ENCODE measurements at places on chromosomes 7 and 10.

DNA sequence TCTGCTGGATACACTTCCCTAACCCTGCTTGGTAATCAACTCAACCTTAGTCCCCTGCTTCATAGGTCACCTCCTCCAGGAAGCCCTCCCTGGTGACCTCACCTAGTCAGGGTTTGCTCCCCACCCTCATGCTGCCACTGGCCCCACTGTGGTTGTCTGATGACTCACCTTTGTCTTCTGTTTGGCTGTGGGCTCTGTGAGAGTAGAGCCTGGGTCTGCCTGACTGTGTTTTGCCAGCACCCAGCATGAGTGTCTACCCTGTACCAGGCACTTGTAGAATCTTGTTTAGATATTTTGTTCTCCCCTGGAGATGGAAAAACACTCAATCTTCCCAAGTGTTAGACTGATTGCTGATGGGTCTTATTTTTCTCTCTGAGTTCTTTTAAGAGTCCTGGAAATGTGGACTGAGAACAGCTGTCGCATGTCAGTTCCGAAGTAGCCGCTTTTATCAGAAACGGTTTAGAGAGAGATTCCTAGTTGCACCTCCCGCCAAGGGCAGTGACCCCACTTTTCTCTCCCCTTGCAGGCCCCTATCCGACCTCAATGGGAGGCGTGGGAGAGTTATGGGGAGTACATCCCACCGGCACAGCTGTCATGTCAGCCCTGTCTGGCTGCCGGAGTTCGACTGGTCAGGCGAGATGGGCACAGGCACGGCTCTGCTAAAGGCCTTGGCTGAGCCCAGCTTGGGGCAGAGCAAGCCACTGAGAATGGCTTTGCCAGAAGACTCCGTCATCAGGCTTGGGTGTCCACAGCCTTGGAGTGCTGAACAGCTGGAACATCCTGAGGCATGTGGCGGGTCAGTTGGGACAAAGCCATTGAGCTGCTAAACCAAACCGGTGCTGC, 134.3 kb downstream of the GRK5 start:
- DNase-seq = peak; percentile 40

DNA sequence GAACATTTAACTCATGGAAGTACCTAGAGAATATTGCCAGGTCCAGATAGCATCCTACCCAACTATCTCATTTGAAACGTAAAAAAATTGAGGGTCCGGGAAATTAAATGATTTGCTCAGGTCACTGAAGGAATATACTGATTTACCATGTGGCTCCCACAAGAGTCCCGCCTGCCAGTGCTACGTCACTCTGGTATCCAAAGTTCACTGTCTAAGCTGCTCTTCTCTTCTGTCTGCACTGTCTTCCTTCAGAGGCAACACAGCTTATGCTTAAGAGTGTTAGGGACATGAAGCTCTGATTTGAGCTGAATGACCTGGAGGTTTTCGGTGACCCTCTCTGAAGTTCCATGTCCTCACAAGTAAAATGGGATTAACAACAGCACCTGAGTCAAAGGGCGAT, 114.6 kb downstream of the PDE1C start:
- DNase-seq = no peak

- no peak for DNase-seq
These were observed 84.3 kb downstream of the CD36 start for GRCh38 chr7:80722616-80723195.

DNA sequence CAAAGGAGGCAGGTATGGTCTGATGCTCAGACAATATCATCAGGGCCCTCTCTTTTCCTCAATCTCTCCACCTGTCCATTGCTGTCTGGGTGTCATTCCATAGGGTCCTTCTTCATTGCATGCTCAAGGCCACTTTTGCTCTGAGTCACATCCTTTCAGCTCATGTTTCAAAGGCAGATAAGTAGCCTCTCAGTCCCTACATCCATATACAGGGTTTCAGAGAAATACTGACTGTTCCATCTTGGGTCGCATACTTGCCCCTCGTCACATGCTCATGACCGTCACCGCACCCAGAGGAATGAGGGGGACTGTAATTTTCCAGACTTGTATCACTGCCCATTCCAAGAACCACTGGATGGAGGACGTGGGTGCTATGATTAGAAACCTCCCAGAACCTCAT, 93.4 kb downstream of the FAM107B start:
- DNase-seq = no peak

- DNase-seq = no peak
These were observed 113.3 kb downstream of the ITGA8 start for GRCh38 chr10:15606377-15606776.

- no peak for DNase-seq
These were observed 225.4 kb downstream of the PAXIP1 start for GRCh38 chr7:154777489-154777888.

DNA sequence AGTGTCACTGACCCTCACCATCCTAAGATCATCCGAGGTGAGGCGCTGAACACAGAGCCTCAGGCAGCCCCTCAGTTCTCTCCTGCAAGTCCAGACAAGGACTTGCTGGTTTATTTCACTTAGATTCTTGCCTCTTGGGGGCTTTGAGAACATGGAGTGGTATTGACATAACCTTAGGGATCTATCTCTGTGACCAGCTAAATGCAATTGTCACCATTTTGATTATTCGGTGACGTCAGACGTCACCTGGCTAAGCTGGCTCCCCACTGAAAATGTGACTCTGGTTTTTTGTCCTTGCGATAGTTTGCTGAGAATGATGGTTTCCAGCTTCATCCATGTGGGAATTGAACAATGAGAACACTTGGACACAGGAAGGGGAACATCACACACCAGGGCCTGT, 49.2 kb upstream of the SFMBT2 start:
- no peak for DNase-seq

GRCh38 chr7:127903892-127904669, 127.2 kb downstream of the LRRC4 start:
- no peak for DNase-seq

GRCh38 chr7:117269417-117269816, 53.4 kb downstream of the WNT2 start:
- no peak for DNase-seq

- DNase-seq = no peak
These were observed 7.0 kb downstream of the LZTS2 start for GRCh38 chr10:101006593-101007098.

GRCh38 chr7:84474436-84474835, 279.8 kb upstream of the SEMA3A start:
- no peak for DNase-seq

DNA sequence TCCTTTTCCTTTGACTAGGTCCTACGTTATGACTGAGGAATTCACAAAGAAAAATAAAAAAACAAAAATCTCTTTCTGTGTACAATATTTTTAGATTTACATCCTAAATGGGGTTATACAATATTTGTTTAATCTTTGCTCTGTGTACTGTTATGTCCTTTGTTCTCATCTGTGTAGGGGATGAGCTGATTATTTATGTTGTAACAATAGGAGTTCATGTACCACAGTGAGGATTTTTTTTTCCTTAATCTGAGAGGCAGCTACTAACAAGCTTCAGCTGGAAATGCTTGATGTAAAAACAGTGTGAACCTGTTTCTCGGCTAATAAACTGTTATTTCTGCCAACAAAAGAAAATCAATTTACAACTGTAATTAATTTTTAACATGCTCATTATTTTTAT, 58.0 kb downstream of the ORC5 start:
- DNase-seq = no peak

DNA sequence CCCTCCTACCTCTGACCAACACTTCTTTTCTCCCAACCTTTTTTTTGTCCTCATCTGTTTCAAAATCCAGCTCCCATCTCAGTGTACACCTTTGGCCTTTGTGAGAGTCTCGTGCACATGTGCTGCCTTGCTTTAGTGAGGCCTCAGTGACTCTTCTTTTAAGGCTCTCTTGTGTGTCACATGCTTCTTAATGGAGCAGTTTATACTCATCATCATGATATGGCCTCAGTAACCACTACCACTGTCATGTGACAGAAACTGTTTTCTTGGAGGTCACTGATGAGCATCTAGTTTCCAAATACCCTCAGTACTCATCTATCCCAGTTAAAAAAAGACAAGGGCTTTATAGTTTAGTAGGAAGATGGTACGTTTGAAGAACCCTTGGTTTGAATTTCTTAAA, 8.1 kb upstream of the ARHGAP22 start:
- no peak for DNase-seq

GRCh38 chr10:104548090-104548489, 93.0 kb upstream of the SORCS3 start:
- no peak for DNase-seq

DNA sequence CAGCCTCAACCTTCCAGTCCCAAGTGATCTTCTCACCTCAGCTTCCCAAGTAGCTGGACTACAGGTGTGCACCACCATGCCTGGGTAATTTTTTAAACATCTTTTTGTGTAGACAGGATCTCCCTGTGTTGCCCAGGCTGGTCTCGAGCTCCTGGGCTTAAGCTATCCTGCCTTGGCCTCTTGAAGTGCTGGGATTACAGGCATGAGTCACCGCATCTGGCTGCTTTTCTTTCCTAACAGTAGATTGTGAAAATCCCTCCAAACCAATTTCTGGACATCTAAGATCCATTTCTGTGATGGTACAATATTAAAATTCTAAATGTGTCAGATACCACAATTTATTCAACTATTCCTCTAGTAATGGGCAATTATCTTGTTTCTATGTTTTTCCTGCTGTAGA, 38.7 kb downstream of the RAB18 start:
- DNase-seq = no peak

- DNase-seq = no peak
These were observed 37.0 kb downstream of the GSDME start for GRCh38 chr7:24720283-24720682.

- no peak for DNase-seq
These were observed 498.6 kb downstream of the SH2D4B start for GRCh38 chr10:81036257-81036656.

GRCh38 chr7:91826377-91826776, 54.1 kb downstream of the MTERF1 start:
- DNase-seq = no peak

- DNase-seq = no peak
These were observed 380.6 kb upstream of the VSTM2A start for GRCh38 chr7:54161621-54162020.

DNA sequence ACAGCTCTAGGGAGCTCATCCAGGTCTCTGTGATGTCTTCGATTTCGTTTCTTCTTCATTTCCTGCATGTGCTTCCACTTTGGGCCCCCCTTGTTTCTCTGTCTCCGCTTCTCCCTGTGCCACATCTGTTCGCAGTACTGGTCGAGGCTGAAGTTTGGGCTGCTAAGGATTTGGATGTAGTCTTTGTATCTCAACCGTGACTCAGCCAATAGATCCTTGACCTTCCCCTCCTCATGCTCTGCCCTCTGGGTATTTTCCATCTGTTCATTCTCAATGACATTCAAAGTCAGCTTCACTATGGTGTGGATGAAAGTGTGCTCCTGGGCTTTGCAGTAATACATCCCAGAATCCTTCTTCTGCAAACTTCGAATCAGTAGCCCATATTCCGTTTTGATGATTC, 187.4 kb downstream of the SEMA3D start:
- no peak for DNase-seq

DNA sequence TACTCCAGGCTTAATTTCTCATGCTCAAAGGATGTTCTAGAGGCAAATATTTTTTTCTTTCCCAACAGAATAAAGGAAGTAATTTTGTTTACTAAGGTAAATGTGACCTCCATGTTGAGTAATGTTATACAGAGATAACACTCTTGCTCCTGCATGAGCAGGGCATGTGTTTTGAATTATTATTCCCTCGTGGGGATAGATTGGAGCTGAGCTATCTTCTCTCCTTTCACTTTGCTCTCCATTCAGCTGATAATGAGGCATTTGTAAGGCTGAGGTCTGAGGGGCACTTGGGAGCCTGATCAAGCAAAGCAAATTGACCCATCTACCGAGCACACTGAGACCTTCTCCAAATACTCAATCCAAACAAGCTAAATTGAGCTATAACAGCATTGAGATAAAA, 50.7 kb upstream of the GHITM start:
- no peak for DNase-seq

- no peak for DNase-seq
These were observed 62.4 kb upstream of the WAPL start for GRCh38 chr10:86583983-86584382.

GRCh38 chr10:74365109-74365508, 214.1 kb downstream of the ADK start:
- DNase-seq = no peak

DNA sequence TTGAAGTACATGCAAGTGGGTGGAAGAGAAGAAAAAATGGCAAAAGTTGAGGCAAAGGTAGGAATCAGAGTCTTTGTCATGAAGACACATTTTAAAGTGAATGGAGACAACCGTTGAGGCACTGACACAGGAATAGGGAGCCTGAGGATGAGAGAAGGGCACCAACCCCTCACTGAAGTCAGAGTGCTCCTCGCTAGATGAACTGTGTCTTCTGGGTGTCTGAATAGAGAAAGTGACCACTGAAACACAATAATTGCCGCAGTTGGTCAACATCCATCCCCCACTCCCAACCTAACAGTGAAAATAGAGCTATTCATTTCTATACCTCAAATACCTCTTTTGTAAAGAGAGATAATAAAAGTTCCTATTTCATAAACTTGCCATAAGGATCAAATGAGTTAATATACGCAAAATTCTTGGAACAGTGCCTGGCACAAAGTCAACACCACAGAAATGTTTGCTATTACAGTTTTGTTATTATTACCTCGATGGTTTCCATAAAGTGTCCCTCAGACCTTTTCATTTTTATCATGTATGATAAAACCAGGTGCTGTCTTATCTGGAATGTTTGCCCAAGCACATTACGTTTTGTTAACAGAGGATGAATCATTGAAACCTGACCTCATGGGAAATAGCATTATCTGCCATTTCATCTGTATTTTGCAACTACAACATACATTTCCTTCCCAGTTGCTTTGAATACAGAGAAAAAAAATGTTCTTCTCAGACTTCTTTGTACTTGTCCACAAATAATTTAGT, 61.8 kb upstream of the SP4 start:
- DNase-seq = no peak

- DNase-seq = no peak
These were observed 31.5 kb downstream of the MBL2 start for GRCh38 chr10:52740913-52741675.

DNA sequence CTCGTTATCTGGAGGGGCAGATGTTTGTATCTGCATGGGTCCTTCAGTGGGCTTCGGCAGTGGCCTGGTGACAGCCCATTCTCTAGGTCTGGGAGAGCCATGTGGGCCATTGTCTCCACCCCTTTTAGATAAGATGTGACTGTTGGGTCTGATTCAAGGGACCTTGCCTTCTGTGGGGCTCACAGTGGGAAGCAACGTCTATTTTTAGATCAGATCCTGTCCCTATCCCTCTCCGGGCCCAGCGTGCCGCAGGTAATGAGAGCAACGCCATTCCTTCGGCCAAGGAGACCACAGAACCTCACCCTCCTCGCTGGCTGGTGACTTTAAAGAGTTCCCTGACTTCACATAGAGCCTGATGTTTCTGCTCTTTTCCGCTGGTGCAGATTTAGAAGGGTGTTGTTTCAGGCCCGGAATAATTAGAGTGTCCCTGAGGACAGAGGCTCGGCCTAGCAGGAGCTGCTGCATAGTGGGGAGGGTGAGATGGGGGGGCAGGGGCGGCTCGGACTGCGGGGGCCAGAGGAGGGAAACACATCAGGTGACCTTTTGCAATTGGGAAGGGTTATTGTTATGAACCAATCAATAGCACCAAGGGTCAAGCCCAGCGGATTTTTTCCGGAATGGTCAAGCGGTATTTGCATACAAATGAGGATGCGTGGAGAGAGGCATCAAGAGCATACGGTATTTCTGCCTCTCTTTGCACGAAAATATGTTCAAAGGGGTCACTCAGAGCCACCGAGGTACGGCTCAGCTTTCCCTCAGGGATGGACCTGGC, 503.0 kb upstream of the FOXK1 start:
- no peak for DNase-seq
